Dorsolateral prefrontal cortex (tissue), 122 donors: ENCODE measurements at places on chromosomes 5 and 9. TPM values are rescaled to one million over a fixed set of nuclear protein-coding genes. Genes with fewer than 3 reads are reported as not detected.

NXNL2 gene
- total RNA-seq: 2.6 TPM

- no peak for DNase-seq
Observed at GRCh38 chr5:126937771-126938170, 92.6 kb downstream of the MARCHF3 start.

GRCh38 chr9:124078641-124079040 lies 67.1 kb downstream of the LHX2 start:
- DNase-seq: no peak

SPEF2 gene
- total RNA-seq: 33.9 TPM
